ENCODE measurements at places on chromosomes 13 and 19.
A peak's percentile ranks its signal among the peaks of the same experiment; 100 is the strongest.

GRCh38 chr19:12773571-12773970, 1.8 kb downstream of the HOOK2 start:
- DNase-seq, result no peak

DNA sequence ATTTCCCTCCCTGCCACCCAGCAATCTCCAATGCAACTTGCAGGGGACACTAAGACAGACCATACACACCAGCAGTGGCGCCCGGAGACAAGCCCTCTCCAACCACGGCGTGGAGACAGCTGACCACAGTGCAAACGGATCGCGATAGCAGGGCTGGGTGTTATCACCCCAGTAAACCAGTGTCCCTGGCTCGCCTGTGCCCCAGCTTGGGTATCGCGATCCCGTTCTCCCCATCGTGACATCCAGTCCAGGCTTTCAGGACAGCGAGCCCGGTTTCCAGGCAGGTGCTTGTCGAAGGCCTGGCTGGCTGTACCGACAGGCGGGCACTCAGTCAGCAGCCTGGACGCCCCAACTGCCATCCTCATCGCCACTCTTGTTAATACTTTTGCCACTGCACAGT, 20.7 kb upstream of the NANOS2 start:
- peak; percentile 49 for DNase-seq

GRCh38 chr13:45325806-45326205, 15.2 kb downstream of the TPT1 start:
- DNase-seq, result peak; percentile 62

GRCh38 chr13:23447927-23448326, 14.4 kb upstream of the SACS start:
- no peak for DNase-seq

GRCh38 chr13:31043957-31044356, 111.5 kb downstream of the TEX26 start:
- DNase-seq, result no peak

- no peak for DNase-seq
These were observed 2.3 kb downstream of the UPF1 start for GRCh38 chr19:18833849-18834643.

GRCh38 chr13:97934590-97934989, 18.9 kb upstream of the IPO5 start:
- no peak for DNase-seq

DNA sequence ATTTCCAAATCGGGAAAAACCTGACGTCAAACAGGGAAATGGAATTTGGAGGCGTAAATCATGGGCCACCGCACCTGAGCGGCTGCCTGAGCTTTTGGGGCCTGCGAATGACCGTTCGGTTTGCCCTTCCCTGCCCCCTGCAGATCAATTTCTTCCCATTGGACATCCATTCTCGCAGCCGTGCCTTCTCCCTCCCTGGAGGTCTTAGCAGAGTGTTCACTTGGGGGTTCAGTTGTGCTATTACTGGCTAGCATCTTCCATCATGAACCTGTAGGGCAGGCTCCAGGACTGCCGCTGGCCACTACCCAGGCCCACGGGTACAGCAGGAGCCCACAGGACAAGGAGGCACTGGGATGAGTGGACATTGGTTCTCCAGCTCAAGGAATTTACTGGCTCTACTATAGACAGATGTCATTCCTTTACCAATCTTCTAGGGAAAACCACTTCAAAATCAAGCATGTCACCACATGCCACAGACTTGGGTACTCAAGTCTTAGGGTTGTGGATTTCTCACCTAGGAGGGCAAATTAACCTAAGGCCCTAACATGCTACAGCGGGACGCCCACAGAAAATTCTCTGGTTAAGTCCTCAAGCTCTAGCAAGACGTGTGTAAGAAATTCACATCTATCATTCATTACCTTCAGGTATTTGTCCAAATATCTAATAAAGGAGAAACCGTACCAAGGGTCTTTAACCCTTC, 75.5 kb downstream of the COL4A1 start:
- DNase-seq, result no peak

GRCh38 chr13:76715075-76715474, 171.1 kb downstream of the KCTD12 start:
- no peak for DNase-seq
